Tibial nerve (tissue), 4 donors: ENCODE measurements at places on chromosomes 7 and 10. TPM values are rescaled to one million over a fixed set of nuclear protein-coding genes. Genes with fewer than 3 reads are reported as not detected.

DNA sequence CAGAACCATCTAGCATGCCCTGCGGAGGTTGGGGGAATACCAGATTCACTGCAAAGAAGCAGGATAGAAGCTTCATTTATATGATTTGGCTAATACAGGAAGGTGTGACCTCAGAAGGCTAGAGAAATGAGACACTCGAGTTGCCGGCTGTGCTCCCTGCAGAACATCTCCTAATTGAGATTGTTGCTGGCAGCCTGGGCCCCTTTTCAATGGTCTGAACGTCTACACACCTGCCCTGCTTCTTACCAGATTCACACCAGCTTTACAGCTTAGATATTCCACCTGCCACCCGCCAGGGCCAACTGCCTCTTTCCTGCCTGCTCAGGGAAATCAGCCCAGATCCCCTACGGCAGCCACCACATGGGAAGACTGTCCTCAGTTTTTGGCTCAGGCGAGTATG, 475.3 kb upstream of the AUTS2 start:
- no peaks in the 10 kb centered on the region for H3K36me3 ChIP-seq
- no peak overlapping the region for H3K4me3 ChIP-seq
- H3K4me1 ChIP-seq, result no peaks in the 10 kb centered on the region
- H3K27ac ChIP-seq, result no peak overlapping the region
- DNase-seq, result no peak
- H3K27me3 ChIP-seq, result no peaks in the 10 kb centered on the region

DNA sequence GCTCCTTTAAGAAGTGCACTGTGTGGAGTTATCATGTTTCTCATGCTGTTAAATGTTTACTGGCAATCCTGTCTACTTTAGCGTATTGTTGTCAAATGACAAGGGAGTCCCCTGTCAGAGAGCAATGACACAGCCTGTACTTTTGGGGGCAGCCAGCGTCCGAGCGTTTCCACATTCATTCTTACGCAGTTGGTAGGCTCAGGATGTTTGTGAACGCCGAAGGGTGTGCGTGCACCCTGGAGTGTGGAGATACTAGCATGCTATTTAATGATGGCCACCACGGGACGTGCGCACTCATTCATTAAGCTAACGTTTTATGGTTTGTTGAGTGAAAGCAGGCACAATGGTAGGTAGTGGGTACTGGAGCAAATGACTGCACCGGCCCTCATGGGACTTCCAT, 48.0 kb downstream of the CUX1 start:
- H3K36me3 ChIP-seq, result no peaks in the 10 kb centered on the region
- peak overlapping the region; percentile 50 for H3K27ac ChIP-seq
- no peak overlapping the region for H3K4me3 ChIP-seq
- no peaks in the 10 kb centered on the region for H3K27me3 ChIP-seq

DNA sequence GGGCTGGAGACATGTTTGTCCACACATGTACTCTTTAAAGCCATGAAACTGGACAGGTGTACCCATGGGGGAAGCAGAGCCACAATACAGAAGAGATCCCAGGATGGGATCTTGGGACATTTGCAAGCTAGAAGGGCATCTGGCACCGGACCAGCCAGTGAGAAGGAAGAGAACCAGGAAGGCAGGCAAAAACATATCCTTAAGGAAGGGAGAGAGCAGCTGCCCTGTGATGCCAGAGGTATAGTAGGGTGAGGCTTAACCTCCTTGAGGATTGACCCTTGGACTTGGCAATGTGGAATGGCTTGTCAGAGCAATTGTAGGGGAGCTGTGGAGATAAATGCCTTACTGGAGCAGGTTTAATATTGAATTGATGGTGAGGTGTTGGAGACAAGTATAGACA, 17.9 kb upstream of the SUV39H2 start:
- H3K4me3 ChIP-seq, result no peak overlapping the region
- H3K27ac ChIP-seq, result no peak overlapping the region
- H3K4me1 ChIP-seq, result no peaks in the 10 kb centered on the region
- DNase-seq, result no peak
- H3K36me3 ChIP-seq, result no peaks in the 10 kb centered on the region
- H3K27me3 ChIP-seq, result no peaks in the 10 kb centered on the region

- no peak for DNase-seq
- no peak overlapping the region for H3K4me3 ChIP-seq
- H3K27ac ChIP-seq, result no peak overlapping the region
- H3K4me1 ChIP-seq, result no peaks in the 10 kb centered on the region
These were observed 40.0 kb upstream of the ASAH2 start for GRCh38 chr10:50291261-50291850.

DNA sequence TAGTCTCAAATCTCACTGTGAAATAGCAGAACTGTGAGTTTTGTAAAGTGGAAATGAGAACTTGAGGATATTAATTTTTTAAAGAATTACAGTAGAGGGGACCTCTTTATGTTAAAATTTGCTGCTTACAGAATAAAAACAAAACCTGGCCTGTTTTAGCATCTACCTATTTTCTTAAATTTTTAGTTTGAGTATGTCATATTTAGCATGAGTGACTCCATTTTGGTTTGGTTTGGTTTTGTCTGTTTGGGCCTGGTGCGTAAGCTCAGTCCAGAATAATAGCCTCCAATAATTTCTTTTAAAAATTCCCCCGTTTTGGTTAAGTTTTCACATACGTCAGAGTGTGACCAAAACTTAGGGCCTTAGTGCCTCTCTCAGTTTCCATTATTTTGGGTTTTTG, 152.0 kb upstream of the ZNF92 start:
- no peak for DNase-seq
- no peaks in the 10 kb centered on the region for H3K36me3 ChIP-seq
- H3K27me3 ChIP-seq, result no peaks in the 10 kb centered on the region
- H3K27ac ChIP-seq, result no peak overlapping the region
- H3K4me3 ChIP-seq, result no peak overlapping the region

- no peaks in the 10 kb centered on the region for H3K27me3 ChIP-seq
- H3K36me3 ChIP-seq, result no peaks in the 10 kb centered on the region
- H3K27ac ChIP-seq, result no peak overlapping the region
- no peak overlapping the region for H3K4me3 ChIP-seq
These were observed 136.8 kb downstream of the C10orf105 start for GRCh38 chr10:71582506-71583475.

DNA sequence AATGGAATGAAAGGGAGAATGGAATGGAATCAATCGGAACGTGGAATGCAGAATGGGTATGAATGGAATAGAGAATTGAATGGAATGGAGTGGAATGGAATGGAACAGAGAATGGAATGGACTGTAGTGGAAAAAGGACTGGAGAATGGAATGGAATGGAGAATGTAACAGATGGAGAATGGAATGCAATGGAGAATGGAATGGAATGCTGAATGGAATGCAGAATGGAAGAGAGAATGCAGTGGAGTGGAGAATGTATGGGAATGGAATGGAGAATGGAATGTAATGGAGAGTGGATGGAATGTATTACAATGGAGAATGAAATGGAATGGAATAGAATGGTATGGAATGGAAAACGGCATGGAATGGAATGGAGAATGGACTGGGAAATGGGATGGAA, 96.9 kb downstream of the NSUN6 start:
- H3K27me3 ChIP-seq, result no peaks in the 10 kb centered on the region
- no peak overlapping the region for H3K27ac ChIP-seq
- no peaks in the 10 kb centered on the region for H3K4me1 ChIP-seq
- no peak overlapping the region for H3K4me3 ChIP-seq

GRCh38 chr10:71553432-71553831, 156.7 kb downstream of the CDH23 start:
- no peak overlapping the region for H3K27ac ChIP-seq
- H3K4me1 ChIP-seq, result no peaks in the 10 kb centered on the region

GRCh38 chr7:50983850-50984249, 201.2 kb upstream of the GRB10 start:
- no peak overlapping the region for H3K27ac ChIP-seq
- H3K36me3 ChIP-seq, result no peaks in the 10 kb centered on the region
- H3K4me1 ChIP-seq, result no peaks in the 10 kb centered on the region
- H3K4me3 ChIP-seq, result no peak overlapping the region
- H3K27me3 ChIP-seq, result no peaks in the 10 kb centered on the region
- DNase-seq, result no peak

DNA sequence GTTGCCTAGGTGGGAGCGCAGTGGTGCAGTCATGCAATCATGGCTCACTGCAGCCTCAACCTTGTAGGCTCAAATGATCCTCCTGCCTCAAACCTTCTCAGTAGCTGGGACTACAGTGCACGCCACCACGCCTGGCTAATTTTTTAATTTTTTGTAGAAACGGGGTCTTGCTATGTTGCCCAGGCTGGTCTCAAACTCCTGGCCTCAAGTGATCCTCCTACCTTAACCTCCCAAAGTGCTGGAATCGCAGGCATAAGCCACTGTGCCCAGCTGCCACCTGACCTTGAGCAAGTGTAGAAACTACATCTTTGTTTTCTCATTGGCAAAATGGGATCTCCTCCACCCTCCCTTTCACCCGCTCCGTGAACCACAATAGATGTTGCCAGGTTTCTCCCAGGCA, 15.0 kb upstream of the MYH16 start:
- DNase-seq, result no peak
- no peak overlapping the region for H3K27ac ChIP-seq
- H3K36me3 ChIP-seq, result no peaks in the 10 kb centered on the region
- H3K27me3 ChIP-seq, result no peaks in the 10 kb centered on the region

GRCh38 chr7:118104812-118105441, 79.0 kb upstream of the LSM8 start:
- no peak overlapping the region for H3K4me3 ChIP-seq
- no peak overlapping the region for H3K27ac ChIP-seq
- no peaks in the 10 kb centered on the region for H3K36me3 ChIP-seq
- H3K4me1 ChIP-seq, result no peaks in the 10 kb centered on the region

DNA sequence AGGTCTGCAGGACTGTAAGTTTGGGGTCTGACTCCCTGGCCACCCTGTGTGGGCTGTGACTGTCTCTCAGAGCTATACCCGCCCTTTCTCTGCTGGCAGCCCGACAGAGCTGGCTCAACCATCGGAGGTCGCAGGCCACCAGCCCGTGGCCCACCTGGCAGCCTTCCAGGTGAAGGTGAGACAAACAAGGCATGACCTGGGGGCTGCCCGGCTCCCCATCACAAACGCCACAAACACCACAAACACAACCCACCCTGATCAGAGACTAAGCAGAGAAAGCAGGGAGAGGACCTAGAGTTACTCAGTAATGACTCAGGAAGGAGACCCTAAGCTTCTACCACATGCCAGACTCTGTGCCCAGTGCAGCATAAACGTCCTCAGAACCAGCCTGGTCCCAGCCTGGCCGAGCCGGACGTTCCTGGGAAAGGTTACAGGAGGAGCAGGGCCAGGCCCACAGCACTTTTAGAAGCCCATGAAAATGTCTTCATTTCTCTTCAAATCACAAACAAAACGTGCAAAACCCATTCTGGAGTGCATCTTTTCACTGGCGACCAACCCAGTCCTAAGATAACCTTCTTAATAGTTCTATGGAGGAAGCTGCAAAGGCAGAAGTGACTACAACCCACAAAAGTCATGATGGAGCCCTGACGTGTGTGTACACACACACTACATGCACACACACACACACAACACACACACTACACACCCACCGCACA, 66.8 kb downstream of the MKI67 start:
- H3K27ac ChIP-seq, result no peak overlapping the region
- H3K36me3 ChIP-seq, result no peaks in the 10 kb centered on the region
- no peak overlapping the region for H3K4me3 ChIP-seq
- H3K4me1 ChIP-seq, result peaks cover 24% of the 10 kb centered on the region
- no peaks in the 10 kb centered on the region for H3K27me3 ChIP-seq

- H3K27ac ChIP-seq, result peak overlapping the region; percentile 87
- H3K4me3 ChIP-seq, result peak overlapping the region; percentile 88
- no peaks in the 10 kb centered on the region for H3K36me3 ChIP-seq
- no peak for DNase-seq
- H3K4me1 ChIP-seq, result no peaks in the 10 kb centered on the region
- no peaks in the 10 kb centered on the region for H3K27me3 ChIP-seq
These were observed 1.2 kb downstream of the DLG5 start for GRCh38 chr10:77925410-77925794.

DNA sequence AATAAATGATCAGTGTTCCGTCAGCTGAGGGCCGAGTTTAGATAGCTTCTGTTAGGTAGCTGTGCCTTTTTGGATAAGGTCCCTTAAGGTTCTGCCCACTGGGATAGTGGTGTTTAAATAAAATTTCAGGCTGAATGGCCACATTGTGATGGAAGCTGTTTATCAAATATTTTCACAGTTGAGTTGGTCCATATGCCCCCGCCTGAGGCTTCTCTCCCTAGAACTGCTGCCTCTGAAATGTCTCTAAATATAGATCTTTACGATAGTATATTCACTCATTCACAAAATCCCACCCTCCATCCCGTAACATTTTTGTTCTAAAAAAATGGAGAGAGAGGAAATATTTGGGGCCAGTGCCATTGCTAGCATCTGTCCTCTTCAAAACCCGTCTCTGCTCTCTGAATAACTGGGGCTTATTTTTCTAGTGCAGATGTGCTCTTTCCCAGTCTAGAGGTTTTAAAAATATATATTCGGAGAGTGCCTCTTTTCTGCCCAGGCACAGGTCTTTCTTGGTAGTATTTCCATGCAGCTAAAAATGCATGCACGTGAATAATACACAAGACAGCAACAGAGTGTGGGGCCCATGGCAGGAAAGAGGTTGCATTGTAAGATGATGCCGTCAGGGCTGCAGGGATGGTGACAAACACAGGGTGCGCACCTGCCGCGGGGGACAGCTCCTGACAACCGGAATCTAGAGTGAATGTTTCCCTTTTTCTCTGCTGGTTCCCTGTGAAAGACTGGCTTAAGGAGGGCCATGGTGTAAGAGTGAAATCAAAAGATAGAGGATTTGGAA, 105.4 kb upstream of the BTBD16 start:
- no peak overlapping the region for H3K4me3 ChIP-seq
- no peak overlapping the region for H3K27ac ChIP-seq
- no peaks in the 10 kb centered on the region for H3K27me3 ChIP-seq
- no peaks in the 10 kb centered on the region for H3K36me3 ChIP-seq

DNA sequence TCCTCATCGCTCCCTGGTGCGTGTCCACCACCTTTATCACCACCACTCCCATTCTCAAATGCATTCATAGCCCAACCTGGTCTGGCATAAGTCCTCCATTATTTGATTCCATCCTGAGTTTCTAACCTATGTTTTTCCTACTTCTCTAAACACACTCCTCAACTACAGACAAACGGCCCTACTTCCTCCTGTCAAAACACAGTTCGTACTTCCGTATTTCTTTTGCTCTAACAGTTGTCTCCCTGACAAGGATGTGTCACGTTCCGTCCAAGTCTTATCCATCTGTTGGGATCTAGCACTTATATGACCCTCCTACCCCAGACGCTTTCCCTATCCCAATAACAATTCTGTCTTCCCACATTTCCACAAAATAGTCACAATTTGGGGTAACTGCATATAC, 46.8 kb downstream of the DOCK4 start:
- no peak overlapping the region for H3K27ac ChIP-seq
- no peaks in the 10 kb centered on the region for H3K36me3 ChIP-seq
- no peak overlapping the region for H3K4me3 ChIP-seq
- no peaks in the 10 kb centered on the region for H3K27me3 ChIP-seq

- DNase-seq, result no peak
- no peak overlapping the region for H3K27ac ChIP-seq
- no peaks in the 10 kb centered on the region for H3K4me1 ChIP-seq
- H3K27me3 ChIP-seq, result no peaks in the 10 kb centered on the region
These were observed 116.8 kb downstream of the IQUB start for GRCh38 chr7:123417580-123417979.

GRCh38 chr7:43834463-43835251, 34.7 kb downstream of the MRPS24 start:
- DNase-seq, result no peak
- H3K27ac ChIP-seq, result no peak overlapping the region
- H3K4me1 ChIP-seq, result no peaks in the 10 kb centered on the region
- H3K36me3 ChIP-seq, result no peaks in the 10 kb centered on the region

The FBXL13 gene
- total RNA-seq, result 2.4 TPM

The PRXL2A gene
- 176 TPM for total RNA-seq

The TUBAL3 gene
- total RNA-seq, result not detected

The MSMB gene
- total RNA-seq, result not detected

The ARHGEF5 gene
- 9.8 TPM for total RNA-seq

The SOSTDC1 gene
- 0.39 TPM for total RNA-seq

The INMT gene
- total RNA-seq, result 87.3 TPM

The TAS2R5 gene
- total RNA-seq, result 9.0 TPM
